ENCODE measurements at places on chromosomes 13 and 19.

DNA sequence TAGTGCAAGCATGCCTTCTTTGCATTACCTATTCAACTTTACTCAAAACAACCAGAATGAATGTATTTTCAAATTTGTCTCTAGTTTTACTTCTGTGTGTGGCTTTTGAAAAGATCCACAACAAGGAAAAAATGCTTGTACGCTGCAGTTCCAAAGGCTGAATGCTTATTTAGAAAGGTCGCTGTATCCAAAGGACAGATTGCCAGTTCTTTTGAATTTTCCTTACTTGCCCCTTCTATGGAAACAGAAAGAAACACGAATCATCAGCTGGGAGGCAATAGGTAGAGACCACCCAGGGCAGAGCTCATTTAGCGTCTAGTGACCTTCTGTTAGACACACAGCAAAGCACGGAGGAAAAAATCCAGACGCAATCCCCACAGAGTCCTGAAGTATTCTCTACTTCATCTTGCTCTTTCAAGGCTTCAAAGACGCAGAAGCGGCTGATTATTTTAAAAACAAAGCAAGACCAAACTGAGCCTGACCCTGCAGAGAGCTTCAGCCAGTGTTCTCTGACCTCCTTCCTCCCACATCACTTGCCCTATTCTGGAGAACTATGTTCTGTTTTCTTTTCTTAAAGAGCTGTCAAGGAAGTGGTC is 674.6 kb upstream of the SGCG start:
- DNase-seq = no peak

DNA sequence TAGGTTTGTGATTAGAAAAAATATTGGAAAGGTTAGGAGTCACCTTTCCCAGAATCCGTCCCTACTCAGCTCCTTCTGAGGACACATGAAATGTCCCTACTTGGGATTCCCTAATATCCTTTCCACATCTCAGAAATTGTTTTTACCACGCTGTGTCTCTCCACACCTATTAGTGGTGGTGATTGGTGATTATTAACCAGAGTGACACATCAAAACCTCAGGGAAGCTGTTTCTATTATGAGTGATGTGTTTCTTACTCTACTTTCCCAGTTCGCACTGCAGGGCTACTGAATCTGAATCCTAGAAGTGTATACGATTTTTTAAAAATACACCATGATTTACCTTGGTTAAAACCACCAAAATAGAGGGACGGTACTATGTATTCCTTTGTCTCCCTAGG is 460.8 kb downstream of the TBC1D4 start:
- no peak for DNase-seq

DNA sequence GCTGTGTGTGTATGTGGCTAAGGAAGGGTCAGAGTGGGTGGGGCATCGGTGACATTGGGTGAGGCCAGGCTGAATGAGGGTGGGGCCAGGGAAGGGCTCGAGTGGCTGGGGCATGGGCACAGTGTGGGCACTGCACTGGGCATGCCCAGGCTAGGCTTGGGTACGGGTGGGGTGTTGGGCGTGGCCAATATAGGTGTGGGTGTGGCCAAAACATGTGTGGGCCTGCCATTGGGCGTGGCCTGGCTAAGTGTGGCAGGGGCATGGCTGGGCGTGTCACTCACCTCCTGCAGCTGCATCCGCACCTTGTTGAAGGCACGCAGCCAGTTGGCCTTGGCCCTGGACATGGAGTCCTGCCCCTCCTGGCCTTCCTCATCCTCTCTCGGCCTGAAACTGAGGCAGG is 33.2 kb downstream of the UNC13A start:
- peak; percentile 83 for DNase-seq

- DNase-seq = no peak
These were observed 156.6 kb downstream of the IRS2 start for GRCh38 chr13:109629737-109630136.

GRCh38 chr13:34156841-34157365 is 339.0 kb downstream of the RFC3 start:
- no peak for DNase-seq

GRCh38 chr13:30720172-30720869 is 15.0 kb upstream of the ALOX5AP start:
- DNase-seq = peak; percentile 51

GRCh38 chr19:15313649-15314279 is 18.6 kb downstream of the BRD4 start:
- DNase-seq = no peak

DNA sequence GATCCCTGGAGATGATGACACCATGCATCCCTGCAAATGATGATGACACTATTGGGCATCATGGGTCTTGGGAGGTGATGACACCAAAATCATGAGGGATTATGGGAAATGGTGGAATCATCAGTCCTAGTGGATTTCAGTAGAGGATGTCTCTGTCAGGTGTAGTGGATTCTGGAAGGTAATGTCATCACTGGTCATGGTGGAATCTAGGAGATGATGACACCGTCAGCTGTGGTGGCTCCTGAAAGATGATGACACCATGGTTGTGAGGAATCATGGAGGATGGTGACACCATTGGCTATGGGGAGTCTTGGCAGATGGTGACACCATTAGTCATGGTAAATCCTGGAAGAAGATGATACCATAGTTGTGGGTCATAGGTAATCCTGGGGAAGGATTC is 11.9 kb downstream of the SHISA7 start:
- no peak for DNase-seq

DNA sequence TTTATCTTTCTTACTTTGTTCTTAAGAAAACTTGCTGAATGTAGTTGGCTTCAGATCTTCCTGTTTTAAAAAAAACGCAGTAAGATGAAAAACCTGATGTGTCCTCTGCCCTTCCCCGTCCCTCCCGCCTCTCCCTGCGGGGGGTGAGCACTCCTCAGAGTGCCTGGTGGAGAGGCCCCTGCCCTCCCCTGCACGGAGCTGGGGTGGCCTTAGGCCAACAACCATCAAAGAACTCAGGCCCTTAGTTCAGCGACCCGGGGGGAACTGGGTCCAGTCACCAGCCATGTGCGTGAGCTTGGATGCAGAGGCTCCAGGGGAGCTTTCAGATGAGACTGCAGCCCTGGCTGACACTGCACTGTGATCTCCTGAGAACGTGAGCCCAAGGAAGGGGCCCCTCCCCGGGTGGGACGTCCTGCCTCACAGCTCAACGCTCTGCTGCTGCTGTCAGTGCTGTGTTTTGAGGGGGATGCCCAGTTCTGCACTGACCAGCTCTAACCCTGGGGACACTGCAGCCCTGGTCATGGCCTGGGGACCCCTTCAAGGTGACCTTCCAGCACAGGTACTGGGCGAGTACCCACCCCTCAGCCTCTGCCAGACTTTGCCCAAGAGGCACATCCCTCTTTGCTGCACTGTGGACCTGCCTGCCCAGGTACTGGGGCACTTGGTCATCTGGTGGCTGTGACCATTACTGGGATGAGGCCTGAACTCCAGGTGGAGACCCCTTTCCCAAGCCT is 42.7 kb downstream of the ANKRD10 start:
- DNase-seq = no peak

- DNase-seq = no peak
These were observed 6.3 kb downstream of the SEMA6B start for GRCh38 chr19:4553092-4553695.

GRCh38 chr13:28494778-28495537 is at the start of gene FLT1:
Gene FLT1 (minus strand): TSS chr13:28495128. CDS start chr13:28494843, 285 bp downstream.
- no peak for DNase-seq

DNA sequence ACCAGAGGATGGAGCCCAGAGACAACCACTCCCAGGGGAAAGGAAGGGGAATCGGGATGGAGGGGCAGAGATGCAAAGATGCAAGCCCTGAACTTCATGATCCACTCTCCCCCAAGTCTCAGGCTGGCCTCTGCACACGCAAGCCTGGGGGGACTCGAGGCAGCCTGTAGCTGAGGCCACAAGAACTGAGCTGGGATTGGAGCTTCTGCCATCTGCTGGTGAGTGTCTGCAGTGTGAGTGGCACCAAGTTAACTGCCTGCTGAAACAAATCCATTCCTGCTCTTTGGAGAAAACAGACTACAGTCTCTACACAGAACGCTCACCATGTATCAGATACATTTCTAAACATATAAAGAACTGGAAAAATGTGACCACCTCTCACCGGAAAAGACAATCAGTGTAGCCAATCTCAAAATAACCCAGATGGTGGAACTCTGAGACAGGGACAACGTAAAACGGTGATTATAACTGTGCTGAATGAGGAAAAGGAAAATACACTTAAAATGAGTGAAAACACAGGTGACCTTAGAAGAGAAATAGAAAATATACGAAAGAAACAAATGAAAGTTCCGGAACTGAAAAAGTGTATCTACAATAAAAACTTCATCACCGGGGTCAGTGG is 62.1 kb downstream of the KLF2 start:
- peak; percentile 84 for DNase-seq

- no peak for DNase-seq
These were observed 682 bp downstream of the ATP4A start for GRCh38 chr19:35562776-35563175.

- DNase-seq = no peak
These were observed 78.7 kb upstream of the GPC6 start for GRCh38 chr13:93147946-93148345.

GRCh38 chr13:44287958-44288357 is 85.7 kb upstream of the SERP2 start:
- no peak for DNase-seq

- no peak for DNase-seq
These were observed 1517.7 kb downstream of the SLITRK1 start for GRCh38 chr13:82364525-82364924.

DNA sequence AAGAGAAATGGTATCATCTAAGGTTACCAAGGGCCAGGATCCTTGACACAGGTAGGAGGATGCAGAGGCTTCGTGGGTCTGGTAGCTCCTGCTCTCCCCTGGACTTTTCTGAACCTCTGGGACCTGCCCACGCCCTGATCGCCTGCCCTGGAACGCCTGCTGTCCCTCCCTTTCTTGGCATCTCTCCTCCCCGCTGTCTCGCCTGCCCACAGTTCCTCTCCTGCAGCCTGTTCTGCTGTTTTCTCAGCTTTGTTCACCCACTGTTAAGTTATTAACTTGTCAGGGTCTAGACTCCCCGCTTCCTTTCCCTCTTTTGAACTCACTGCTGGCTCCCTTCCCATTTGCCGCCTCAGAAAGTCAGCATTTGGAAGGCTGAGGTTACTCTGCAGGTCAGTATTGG is 19.8 kb downstream of the SERP2 start:
- DNase-seq = no peak

DNA sequence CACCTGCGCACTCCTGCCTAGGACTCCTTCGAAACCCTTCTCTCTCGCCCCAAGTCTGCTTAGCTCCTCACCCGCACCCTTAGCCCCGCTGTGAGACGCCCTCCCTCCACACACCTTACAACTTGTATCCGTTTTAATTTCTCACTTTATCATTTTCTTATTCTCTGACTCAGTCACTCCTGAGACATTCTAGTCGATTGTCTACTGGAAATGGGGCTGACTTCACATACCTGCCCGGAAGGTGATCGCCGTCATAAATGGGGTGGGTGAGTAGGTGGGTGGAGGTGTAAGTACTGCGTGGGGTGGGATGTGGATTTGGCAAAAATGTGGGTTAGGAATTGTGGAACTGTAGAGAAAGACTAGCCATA is 714 bp downstream of the NDFIP2 start:
- DNase-seq = peak; percentile 65

DNA sequence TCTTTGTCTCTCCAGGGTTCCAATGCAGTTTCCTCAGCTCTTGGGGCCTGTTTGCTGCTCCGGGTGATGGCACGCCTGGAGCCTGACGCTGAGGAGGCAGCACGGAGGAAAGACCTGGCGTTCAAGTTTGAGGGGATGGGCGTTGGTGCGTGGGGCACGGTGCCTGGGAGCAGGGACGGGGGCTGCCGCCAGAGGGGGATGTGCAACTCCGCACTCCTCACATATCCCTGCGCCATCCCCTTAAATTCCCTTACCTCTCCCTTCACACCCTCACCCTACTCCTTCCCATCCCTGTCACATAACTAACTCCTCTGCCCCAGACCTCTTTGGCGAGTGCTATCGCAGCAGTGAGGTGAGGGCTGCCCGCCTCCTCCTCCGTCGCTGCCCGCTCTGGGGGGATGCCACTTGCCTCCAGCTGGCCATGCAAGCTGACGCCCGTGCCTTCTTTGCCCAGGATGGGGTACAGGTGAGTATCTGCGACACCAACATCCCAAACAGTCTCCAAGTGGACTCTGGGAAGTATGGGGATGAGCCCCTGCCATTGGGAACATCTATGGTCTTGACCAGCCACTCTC is 31.1 kb downstream of the TRPM4 start:
- no peak for DNase-seq

GRCh38 chr13:62747629-62748028 is 1332.0 kb upstream of the PCDH20 start:
- no peak for DNase-seq

- no peak for DNase-seq
These were observed 173.7 kb downstream of the TBC1D4 start for GRCh38 chr13:75308222-75308621.

DNA sequence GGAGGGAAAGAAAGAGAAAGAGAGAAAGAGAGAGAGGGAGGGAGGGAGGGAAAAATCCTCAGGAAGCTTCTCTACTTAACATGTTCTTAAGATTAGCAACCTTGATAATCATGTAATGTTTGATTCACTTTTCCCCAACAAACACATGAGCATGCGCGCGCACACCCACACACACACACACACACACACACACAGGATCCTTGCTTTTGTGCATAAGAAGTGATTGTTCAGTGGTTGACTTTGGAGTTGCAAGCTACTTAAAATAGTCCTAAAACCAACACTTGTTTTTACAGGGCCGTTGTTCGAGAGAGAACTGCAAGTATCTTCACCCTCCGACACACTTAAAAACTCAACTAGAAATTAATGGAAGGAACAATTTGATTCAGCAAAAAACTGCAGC is 100.0 kb upstream of the RAP2A start:
- no peak for DNase-seq

GRCh38 chr13:112616586-112617362 is 28.8 kb upstream of the TUBGCP3 start:
- peak; percentile 65 for DNase-seq

- DNase-seq = no peak
These were observed 2.2 kb upstream of the SLC7A1 start for GRCh38 chr13:29597706-29598105.

DNA sequence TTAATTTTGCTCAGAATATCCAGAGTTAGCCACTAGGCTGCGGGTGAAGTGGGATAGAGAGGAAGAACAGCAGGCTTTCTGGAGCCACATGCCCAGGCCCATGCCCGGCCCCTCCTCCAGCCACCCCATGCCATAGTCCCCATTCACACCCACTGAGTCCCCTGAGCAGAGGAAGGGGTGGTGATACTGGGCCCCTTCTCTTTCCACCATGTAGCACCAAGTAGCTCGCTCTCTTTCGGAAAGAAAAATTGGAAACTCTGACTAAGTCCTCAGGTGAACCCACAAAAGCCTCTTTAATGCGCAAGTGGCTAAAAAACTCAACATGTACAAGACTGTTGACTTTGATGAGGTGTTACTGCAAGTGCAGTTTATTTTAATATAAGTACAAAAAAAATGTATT is 76.7 kb upstream of the GPR183 start:
- DNase-seq = no peak

DNA sequence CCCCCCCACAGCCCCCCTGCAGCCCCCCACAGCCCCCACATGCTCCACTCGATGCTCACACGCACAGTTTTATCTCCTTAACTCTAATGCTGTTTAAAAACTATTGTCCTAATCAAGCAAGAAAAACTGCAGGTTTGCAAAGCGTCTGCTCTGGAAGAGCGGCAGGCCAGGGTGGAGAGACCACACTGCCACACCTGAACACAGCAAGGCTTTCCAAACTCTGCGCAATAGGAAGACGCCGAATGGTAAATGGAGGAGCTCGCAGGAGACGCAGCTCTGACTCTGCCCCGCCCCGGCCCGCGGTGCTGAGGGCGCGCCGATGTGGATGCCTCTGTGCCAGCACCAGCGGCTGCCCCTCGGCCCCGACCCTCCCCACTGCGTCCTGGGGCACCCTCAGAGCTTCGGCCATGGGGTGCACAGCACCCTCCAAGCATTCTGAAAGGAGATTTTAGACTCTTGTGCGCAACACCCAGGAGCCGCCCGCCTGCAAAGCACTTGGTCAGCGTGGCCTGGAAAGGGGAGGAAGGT is 32.4 kb downstream of the RASA3 start:
- no peak for DNase-seq
